Thoracic aorta (tissue), 2 donors: ENCODE measurements at places on chromosomes 4 and X.

GRCh38 chr4:169142391-169142790, 128.4 kb downstream of the SH3RF1 start:
- H3K4me1 ChIP-seq, result peaks cover 2% of the 10 kb centered on the region
- no peak overlapping the region for H3K27ac ChIP-seq
- no peaks in the 10 kb centered on the region for H3K27me3 ChIP-seq
- no peak for DNase-seq
- no peak overlapping the region for H3K4me3 ChIP-seq

- DNase-seq, result no peak
- H3K4me1 ChIP-seq, result no peaks in the 10 kb centered on the region
- no peak overlapping the region for H3K4me3 ChIP-seq
- no peaks in the 10 kb centered on the region for H3K27me3 ChIP-seq
- H3K36me3 ChIP-seq, result no peaks in the 10 kb centered on the region
These were observed 24.2 kb upstream of the CCNG2 start for GRCh38 chr4:77132652-77133312.

GRCh38 chr4:26803211-26803861, 57.3 kb upstream of the STIM2 start:
- DNase-seq, result no peak
- no peak overlapping the region for H3K27ac ChIP-seq
- H3K4me1 ChIP-seq, result peaks cover 10% of the 10 kb centered on the region
- no peaks in the 10 kb centered on the region for H3K36me3 ChIP-seq
- H3K27me3 ChIP-seq, result no peaks in the 10 kb centered on the region

DNA sequence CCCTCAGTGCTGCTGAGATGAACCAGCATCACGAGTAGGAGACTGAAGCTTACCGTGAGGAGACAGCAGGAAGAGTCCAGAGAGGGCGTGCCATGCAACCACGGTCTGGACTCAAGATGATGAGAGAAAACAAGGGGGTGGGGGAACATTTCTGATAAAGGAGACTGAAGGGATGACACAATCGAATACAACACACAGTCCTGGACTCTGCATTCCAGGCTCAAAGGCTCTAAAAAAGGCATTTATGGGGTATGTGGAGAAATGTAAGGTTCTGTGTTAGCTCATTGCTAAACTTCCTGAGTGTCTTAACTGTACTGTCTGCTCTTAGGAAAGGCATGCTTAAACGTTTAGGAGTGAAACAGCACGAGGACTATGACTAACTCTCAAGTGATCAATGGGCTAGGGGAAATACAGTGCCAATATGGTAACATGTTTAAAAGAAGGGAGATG, 20.6 kb upstream of the IRAK1 start:
- no peaks in the 10 kb centered on the region for H3K27me3 ChIP-seq
- H3K36me3 ChIP-seq, result no peaks in the 10 kb centered on the region
- no peak overlapping the region for H3K4me3 ChIP-seq
- H3K27ac ChIP-seq, result no peak overlapping the region
- H3K4me1 ChIP-seq, result peaks cover 18% of the 10 kb centered on the region
- DNase-seq, result no peak

- DNase-seq, result no peak
- no peaks in the 10 kb centered on the region for H3K27me3 ChIP-seq
- peak overlapping the region; percentile 96 for H3K4me3 ChIP-seq
- H3K36me3 ChIP-seq, result no peaks in the 10 kb centered on the region
- peaks cover 33% of the 10 kb centered on the region for H3K4me1 ChIP-seq
These were observed 617 bp upstream of the MRFAP1L1 start for GRCh38 chr4:6710282-6710681.
